AG20443 (cell line): ENCODE measurements at places on chromosomes 11 and 22.

DNA sequence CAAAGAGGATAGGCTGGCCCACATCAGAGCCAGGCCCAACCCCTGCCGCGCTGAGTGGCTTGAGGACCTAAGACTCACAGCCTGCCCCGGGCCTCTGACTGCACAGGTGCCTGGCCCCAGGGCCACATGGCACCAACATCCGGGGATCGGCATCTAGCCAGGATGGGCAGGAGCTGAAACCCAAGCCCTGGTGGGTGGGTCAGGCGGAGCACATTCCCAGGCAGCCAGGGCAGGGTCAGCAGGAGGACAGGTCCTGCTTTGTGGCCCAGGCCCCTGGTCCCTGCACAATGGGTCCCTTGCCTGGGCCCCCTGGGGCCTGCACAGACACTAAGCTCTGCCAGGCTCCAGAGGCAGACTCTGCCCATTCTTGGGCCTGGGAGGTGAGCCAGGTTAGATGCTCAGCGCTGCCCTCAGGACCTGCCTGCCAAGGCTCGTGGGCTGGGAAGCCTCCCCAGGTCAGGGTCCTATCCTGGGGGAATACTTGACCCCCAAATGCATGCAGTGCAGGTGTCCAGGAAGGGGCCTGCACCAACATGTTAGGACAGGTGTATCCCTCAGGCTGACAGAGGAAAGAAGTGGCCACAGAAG, 33.5 kb downstream of the ARVCF start:
- DNase-seq = no peak

DNA sequence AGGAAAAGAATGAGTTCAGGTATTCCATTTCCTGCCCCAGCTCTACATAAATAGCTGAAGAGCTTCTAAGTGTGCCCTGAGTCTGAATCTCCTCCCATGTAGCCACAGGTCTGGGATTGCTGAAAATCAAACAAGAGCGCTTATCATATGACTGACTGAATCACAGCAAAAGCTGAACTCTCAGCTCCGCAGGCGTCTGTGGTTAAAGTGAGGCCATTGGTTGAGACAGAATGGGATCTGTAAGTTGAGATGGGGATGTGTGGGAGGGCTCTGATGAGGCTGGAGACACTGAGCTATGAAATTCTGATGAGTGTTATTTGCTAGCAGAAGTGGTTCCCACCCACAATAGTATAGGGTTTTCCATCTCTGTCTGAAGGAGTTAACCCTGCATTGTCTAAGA, 637.0 kb downstream of the OPCML start:
- DNase-seq = no peak

DNA sequence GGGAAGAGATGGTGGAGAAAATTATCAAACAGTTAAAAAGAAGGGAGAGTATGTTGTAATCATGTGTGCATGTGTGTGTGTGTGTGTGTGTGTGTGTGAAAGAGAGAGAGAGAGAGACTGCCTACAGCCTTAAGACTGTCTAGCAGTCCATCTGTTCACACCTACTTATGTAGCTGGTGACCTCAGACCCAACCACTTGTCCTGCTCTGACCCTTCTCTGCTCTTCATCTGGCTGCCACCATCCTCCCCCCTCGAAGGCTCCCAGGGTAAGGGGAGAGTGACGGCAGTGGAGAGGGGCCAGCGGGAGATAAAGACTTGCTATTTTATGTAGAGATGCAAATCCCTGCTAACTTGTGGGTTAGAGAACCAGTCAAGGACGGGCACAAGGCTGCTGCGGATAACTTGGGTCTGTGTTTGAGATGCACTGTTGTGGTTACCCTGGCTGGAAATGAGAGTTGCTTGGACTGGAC, 24.9 kb upstream of the GRAMD1B start:
- DNase-seq = no peak

DNA sequence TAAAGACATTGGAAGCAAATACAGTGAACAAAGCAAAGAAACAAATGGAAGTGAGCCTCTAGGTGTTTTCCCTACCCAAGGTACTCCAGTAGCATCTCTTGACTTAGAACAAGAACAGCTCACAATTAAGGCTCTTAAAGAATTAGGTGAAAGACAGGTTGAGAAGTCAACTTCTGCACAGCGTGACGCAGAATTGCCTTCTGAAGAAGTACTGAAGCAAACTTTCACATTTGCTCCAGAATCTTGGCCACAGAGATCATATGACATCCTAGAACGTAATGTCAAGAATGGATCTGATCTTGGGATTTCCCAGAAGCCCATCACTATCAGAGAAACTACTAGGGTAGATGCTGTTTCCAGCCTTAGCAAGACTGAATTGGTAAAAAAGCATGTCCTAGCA, 39.3 kb downstream of the RTN3 start:
- DNase-seq = no peak

DNA sequence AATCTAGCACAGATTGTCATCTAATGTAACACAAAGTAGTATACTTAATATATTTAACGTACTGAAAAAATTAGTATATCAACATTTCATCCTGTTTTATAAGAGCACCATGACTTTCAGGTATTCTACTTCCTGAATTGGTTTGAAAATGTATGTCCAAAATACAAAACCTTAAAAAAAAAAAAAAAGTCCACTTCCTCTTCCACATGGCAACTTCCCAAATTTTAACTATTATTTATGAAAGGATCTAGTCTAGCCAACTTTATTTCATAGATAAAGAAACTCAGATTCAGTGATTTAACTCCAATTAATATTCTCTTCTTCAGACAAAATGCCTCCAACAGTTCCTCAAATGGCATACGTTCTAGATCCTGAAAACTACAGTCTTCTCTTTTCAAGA, 44.0 kb downstream of the PIK3C2A start:
- DNase-seq = no peak
